ENCODE measurements at places on chromosomes 2 and 18.

DNA sequence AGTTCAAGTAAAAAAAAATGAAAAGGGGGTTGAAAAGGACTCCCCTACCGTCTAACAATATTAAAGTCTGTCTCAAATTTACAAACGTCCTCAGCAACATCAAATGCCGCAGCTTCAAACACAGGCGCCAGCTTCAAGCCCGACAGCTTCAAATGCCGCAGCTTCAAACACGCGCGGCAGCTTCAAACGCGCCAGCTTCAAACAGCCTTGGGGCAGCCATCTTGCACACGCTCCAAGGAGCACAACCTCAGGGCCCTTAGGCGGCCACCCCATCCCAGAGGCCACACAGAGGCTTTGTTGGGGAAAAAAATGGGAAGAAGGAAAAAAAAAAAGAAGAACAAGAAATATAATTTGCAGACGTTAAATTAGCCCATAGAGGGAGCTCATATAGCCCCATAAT is 244.4 kb upstream of the VRK2 start:
- no peak for DNase-seq

DNA sequence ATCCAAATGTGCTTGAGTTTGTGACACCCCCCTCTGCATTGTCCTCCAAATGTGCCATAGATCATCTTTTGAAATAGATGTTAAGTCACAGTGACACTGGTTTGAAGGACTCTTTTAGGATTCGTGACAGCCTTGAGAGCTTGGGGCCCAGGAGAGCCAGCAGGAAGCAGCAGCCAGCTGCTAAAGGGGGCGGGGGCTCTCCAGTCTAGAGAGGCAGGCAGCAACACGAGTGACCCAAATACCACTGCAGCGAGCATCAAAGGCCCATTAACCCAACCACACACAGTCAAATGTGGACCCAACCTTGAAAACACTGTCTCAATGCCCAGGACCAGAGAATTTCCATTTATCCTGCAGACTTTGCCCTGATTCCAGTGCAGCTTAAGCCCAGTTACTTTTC is 75.6 kb downstream of the ZBTB7C start:
- DNase-seq: no peak

- DNase-seq: no peak
Measured at GRCh38 chr18:52610451-52611115, 270.6 kb downstream of the DCC start.

- DNase-seq: peak; percentile 50
Measured at GRCh38 chr2:159807183-159808031, 9.4 kb upstream of the CD302 start.

GRCh38 chr18:31510319-31510718 is 12.3 kb downstream of the DSG2 start:
- no peak for DNase-seq

DNA sequence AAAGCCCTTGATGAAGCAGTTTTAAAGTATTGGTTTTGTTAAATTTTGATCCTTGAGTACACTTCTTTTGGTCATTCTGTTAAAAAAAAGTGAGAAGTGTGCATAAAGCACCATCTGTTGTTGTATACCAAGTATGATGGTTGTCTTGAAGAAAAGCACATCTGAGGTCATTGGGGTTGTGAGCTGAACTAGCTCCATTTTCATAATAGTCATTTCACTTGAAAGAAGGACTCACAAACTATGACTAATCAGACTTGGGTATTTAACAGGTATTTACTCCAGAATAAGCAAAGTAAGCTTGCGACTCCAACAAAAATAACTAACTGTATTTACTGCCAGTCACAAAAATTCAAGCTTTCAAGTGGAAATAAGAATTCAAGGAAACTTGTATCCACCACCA is 35.1 kb downstream of the CHN1 start:
- no peak for DNase-seq

- peak; percentile 68 for DNase-seq
Measured at GRCh38 chr2:10297959-10298531, 4.7 kb upstream of the HPCAL1 start.

- no peak for DNase-seq
Measured at GRCh38 chr2:181984814-181985631, 630 bp upstream of the PPP1R1C start.

GRCh38 chr2:105325389-105325963 is 4.1 kb downstream of the TGFBRAP1 start:
- DNase-seq: peak; percentile 78

DNA sequence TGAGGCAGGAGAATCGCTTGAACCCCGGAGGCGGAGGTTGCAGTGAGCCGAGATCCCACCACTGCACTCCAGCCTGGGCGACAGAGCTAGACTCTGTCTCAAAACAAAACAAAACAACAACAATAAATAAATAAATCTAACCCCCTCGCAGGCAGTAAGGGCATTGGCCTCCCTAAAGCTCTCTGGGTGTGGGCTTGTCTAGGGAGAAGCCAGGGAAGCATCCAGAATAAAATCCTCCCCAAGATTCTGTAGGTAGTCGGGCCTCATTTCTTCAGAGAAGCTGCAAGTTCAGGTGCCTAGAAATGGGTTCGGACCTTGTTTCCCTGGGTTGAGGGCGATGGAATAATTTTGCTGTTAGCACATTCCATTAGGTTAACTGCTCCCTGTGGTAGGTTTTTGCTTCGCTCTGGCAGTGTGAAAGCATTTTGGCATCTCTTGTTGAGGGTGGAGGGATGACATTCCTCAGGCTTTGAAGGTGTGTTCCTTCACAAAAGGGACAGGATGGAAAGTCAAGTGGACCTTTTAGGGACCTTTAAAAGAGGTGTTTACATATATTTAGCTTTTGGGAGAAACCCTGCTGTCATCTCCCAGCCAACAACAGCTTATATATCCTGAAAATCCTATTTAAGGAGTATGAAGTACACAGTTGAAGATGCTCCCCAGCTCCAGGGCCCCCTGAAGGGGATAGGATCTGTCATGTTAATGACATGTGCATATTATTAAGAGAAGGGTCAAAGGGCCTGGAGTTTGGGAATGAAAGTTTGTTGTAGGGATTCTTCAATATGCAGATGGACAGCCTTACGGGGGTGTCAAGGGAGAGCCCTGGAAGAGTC is 17.7 kb downstream of the MYCN start:
- DNase-seq: no peak

DNA sequence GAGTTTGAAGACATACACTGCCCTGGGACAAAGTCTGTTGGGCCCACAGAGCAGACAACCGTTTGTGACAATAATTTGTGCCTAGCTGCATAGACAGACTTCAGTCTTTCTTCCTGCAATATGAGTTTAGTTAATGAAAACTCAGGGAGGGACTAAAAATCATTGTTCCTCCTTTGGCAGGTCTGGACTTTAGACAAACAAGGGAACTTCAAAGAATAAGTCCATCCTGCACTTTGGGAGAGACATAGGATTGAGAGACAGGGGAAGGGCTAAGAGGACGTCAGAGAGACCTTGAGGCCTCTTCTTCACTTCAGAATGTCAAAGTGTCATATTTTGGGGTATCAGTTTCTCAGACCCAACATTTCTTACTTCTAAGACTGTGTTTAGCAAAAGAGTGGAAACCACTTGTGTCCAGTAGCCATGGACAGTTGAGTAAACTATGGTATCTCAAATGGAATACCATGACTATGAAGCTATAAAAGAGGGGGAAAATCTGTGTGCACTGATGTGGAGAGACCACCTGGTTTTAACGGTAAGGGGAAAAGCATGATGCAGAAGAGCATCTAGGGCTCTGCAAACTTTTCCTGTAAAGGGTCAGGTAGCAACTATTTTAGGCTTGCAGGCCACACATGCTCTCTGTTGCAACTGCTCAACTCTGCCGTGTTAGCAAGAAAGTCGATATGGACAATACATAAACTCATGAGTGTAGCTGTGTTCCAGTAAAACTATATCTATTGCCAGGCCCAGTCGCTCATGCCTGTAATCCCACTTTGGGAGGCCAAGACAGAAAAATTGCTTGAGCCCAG is 217.8 kb upstream of the SH3BP4 start:
- DNase-seq: no peak

DNA sequence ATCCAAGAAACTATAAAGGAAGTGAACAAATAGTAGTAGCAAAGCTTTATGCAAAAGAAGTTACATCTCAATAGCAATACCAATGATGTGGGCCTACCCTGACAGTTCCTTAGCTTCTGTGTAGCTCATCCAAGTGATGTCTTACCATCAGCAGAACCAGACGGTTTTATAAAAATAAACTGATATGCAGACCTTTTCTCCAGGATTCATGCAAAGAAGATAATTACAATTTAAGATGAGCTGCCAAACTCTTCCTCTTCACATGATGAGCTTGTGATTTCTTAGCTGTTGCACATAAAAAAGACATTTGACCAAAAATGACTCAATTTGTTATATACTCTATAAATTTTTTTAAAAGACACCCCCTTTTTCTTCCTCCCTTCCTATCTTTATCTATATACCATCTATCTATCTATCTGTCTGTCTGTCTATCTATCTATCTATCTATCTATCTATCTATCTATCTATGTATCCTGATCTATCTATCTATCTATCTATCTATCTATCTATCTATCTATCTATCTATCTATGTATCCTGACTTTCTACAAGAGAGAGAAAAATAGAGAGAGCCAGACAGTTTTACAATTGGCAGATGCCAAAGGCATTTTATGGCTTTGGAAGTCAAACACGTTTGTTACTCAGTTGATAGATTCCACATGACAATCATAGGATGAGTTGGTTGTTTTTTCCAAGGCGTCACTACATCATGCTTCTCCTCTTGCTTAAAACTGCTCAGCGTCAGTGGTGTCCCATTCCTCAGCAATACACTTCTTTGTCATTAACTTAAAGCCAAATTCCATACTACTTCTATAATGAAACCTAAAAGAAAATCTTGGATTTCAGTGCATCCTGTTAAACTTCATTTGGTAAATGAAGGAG is 65.9 kb upstream of the ACTR3 start:
- no peak for DNase-seq

GRCh38 chr18:51229328-51229727 is 31.8 kb upstream of the MEX3C start:
- DNase-seq: no peak

DNA sequence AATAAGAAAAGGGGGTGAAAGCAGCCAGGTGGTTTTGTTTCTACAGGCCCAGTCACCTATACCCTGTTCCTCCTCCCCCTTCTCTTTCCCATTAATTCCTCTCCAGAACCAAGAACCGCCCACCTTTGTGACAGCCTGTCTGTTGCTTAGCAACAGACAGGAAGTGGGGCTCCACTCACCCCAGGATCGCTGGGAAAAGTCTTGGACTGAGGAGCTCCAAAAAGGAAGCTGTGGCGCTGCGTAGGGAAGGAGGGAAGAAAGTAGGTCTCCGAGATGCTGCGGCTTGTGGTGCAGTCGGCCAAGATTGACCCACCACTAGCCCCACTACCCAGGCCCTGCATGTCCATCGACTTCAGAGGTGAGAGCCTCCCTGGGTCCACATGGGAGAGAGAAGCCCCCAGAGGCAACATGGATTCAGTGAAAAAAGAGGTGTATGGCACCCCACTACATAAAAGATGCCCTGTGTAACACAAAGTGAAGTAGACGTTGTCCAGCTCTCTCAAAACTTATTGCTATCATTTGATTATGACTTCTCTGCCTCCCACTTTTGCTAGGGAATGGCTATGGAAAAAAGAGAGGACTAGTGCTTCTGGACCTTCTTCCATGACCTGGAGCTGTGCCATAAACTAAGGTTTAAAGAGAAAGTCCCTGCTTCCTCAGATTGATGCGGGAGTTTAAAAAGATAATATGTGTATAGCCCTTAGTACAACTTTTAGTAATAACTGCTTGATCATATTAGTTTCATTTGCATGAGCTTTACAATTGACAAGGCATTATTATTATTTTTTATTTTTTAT is at the start of gene FER1L5:
Gene FER1L5 (plus strand): TSS at position 201 of the 797 bp plus-strand sequence. CDS start 73 bp downstream, at position 274.
- peak; percentile 77 for DNase-seq

- no peak for DNase-seq
Measured at GRCh38 chr2:96962567-96963203, 23.7 kb downstream of the FAM178B start.

- DNase-seq: peak; percentile 68
Measured at GRCh38 chr18:48446582-48447225, 37.5 kb upstream of the ZBTB7C start.

DNA sequence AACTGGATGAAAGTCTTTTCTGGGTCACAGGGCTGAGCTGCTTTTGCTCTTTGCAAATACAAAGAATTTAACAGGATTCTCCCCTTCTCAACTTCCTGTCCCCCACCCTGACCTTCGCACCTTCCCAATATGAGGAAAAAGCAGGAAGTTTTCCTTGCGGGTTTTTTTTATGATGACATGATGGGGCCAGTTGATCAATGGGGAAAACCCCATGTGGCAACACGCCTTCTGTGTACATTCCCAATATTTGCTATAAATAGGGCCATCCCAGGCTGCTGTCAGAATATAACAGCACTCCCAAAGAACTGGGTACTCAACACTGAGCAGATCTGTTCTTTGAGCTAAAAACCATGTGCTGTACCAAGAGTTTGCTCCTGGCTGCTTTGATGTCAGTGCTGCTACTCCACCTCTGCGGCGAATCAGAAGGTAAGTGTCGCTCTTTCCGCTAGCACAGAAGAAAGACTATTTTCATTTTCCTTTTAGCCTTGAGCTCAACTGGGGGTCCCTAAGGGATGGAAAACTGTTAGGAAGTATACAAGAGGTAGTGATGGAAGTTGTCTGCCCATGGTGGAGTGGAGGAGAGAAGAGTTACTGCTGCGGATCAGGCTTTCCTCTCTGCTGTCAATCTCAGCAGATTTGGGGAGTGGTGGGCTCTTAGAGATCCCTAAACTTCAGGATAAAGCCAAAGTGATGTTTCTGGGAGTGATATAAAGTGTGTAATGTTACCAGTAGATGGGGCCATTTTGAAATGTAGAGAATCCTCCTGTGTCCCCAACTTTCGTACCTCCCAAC is at the start of gene CCL20:
Gene CCL20 (plus strand): TSS at position 281 of the 792 bp plus-strand sequence. CDS start 70 bp downstream, at position 351.
- DNase-seq: no peak

GRCh38 chr2:240615820-240616547 is 9.3 kb upstream of the GPR35 start:
- no peak for DNase-seq

GRCh38 chr2:55901322-55901721 is 22.3 kb downstream of the EFEMP1 start:
- peak; percentile 65 for DNase-seq

GRCh38 chr2:20534913-20535801 is 88.3 kb downstream of the RHOB start:
- DNase-seq: no peak

- no peak for DNase-seq
Measured at GRCh38 chr18:24270358-24270936, 127.2 kb downstream of the OSBPL1A start.

GRCh38 chr2:215965532-215966165 is 47.7 kb downstream of the MREG start:
- DNase-seq: no peak

- no peak for DNase-seq
Measured at GRCh38 chr2:201933792-201934237, 99.8 kb upstream of the FZD7 start.

- no peak for DNase-seq
Measured at GRCh38 chr2:652881-653480, 24.2 kb downstream of the TMEM18 start.

DNA sequence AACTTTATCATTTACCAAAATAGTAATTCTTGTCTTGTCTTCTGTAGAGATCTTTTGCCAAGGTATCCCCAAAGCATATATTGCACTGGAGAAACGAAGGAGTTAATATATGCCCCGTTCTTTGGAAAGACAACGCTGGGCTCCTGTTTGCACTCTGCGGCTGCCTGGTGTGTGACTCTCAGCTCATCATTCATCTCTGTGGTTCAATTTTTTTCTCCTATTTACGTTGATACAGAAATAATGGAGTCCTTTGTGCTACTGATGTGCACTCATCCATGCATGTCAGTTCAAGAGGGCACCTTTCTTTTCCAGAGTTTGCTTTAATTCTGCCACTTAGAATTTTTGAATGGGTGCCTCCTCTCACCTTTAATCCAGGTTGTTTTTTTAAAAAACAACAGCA is 655.5 kb downstream of the DCDC2C start:
- DNase-seq: no peak
